Glutamatergic neuron (in vitro differentiated cells): ENCODE measurements at places on chromosomes 12 and 14. TPM values are rescaled to one million over a fixed set of nuclear protein-coding genes. Genes with fewer than 3 reads are reported as not detected.

DNA sequence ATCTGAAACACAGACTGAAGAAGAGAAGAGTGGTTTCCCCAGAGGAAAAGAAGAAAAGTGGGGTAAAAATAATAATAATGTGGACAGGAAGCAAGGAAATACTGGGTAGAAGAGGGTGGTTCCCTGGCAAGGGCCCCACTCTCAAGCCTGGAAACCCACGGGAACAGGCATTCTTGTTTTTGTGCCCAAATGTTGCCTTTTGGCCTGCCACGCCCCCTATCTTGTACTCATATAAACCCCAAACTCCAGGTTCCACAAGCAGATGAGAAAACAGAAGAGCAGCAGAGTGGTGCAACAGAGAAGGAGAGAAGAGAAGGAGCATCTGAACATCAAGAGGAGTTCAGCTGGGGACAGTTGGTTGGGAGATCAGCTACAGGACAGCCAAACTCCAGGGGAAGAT, 51.2 kb downstream of the NDUFA12 start:
- H3K27ac ChIP-seq, result no peak overlapping the region
- H3K4me1 ChIP-seq, result no peaks in the 10 kb centered on the region

DNA sequence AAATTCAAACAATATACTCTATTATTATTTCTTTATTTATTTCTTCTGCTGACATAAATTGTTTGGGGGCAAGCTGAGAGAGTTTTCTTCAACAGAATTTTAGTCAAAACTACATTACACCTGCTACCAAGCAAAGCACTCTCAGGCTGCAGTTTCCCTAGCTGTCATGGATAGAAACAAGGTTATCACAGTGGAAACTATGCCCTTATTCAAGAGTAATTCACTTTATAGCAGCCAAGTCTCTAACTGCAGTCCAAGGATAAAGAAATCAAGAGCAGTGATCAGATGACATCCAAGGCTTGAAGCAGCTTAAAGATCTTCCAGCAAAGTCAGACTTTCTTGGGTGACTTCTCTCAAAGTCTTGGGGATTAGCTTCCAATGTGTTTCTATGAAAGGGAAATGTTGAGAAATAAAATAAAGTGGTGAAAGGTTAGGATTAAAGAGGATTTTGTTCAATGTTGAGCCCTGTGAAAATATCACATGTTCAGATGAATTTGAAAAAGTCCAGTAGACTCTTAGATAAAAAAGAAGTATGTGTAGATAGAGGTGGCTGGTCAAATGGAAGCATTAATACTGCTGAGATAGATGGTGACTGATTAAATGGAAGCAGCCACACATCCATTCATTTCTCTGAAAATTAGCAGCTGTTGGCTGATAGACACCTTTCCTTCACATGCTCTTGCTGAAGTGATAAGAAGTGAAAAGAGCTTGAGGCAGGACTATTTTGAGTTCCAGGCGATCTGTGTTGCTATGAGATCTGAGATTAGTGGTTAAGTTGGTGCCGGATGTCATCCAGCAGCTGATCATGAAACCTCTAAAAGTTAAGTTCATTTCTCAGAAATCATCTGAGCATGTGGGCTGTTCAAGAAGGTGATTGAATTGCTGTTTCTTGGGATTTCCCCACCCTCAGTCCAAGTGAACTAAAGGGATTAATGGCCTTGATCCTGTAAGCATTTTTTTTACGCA, 257.8 kb upstream of the BTG1 start:
- H3K4me3 ChIP-seq, result no peak overlapping the region
- peaks cover 2% of the 10 kb centered on the region for H3K27me3 ChIP-seq
- no peaks in the 10 kb centered on the region for H3K36me3 ChIP-seq
- H3K4me1 ChIP-seq, result no peaks in the 10 kb centered on the region

DNA sequence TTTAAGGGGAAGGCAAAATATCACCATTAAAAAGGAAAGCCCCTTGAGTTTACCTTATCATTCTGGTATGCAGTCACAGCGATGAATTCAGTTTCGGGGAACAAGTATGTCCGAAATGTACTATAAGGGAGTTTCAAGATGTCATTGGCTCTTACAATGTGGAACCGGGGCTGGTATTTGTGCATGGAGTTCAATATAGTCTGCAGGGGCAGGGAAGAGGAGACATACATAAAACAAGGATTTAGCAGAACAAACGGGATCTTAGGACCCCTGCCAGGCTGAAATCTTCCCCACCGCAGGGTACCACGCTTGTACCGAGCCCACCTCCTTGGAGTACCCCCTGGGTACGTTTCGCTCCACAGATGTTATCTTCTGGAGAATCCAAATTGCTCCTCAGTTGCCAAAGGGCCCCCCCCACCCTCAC, 4.5 kb downstream of the TBX3 start:
- DNase-seq, result no peak
- H3K27ac ChIP-seq, result no peak overlapping the region
- H3K27me3 ChIP-seq, result peaks cover 62% of the 10 kb centered on the region
- H3K36me3 ChIP-seq, result no peaks in the 10 kb centered on the region
- no peak overlapping the region for H3K4me3 ChIP-seq

DNA sequence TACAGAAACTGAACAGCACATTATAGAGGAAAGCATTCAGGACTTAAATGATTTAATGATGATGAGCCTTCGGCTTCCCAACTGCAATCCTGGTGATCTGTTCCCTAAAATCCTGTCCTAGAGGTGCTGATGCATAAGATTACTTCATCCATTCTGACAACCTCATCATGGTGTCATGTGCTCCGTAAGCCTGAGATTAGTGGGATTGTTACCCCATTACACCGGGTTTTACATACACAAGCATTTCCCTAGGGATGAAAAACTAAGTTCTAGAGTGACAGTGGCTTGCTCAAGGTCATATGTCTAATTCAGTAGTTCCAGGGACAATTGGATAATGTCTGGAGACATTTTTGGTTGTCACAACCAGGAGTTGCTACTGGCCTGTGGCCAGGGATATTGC, 2.5 kb upstream of the RNASE13 start:
- no peak overlapping the region for H3K4me3 ChIP-seq
- peaks cover 17% of the 10 kb centered on the region for H3K4me1 ChIP-seq
- no peak for DNase-seq
- H3K27me3 ChIP-seq, result peaks cover 6% of the 10 kb centered on the region

The POTEM gene
- not detected for total RNA-seq

The CNTN1 gene
- total RNA-seq, result 81.4 TPM

DNA sequence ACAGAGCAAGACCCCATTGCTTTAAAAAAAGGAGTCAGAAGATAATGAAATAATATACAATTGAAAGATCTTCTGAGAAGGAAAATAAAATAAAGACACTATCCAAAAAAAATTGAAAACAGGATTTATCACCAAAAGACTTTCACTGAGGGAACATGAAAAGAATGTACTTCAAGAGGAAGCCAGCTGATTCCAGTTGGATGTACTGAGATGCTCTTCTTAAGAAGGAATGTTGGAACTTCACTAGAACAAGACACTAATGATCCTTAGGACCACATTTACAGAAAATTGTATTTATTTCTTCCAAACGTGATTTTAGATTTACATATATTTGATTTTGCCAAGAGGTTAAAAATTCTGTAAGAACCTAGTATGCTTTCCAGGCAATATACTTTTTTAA, 65.6 kb upstream of the CNOT2 start:
- no peak for DNase-seq
- H3K27me3 ChIP-seq, result peaks cover 4% of the 10 kb centered on the region
- peaks cover 12% of the 10 kb centered on the region for H3K36me3 ChIP-seq
- H3K4me1 ChIP-seq, result peaks cover 10% of the 10 kb centered on the region
- no peak overlapping the region for H3K4me3 ChIP-seq

The FITM1 gene
- total RNA-seq, result 0.66 TPM

The TAS2R7 gene
- 0.39 TPM for total RNA-seq

DNA sequence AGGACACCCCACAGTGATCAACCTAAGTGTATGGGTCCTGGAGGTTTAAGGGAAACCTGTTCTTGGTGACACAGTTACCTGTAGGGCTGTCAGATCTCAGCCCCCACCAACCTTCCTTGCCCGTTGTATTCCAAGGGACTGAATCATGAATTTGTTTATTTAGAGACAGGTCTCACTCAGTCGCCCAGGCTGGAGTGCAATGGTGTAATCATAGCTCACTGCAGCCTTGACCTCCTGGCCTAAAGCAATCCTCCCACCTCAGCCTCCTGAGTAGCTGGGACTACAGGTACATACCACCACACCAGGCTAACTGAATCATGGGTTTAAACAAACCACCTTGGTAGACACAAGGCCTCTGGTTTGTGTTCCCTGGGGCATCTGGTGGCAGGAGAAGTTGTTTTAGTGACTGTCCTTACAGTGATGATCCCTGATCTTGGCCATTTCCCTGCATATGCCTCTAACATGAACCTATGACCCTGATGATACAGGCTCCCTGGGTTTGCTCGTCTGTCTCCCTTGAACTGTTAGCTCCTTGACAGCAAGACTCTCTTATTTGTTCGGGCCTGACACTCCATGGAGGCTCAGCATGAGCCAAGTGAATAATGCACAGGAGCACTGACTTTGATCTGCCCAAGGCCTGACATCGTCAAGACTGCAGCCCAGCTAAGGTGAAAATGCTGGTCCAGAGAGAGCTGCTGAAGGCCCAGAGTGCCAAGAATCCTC, 47.9 kb downstream of the PITPNM2 start:
- H3K4me1 ChIP-seq, result peaks cover 55% of the 10 kb centered on the region
- H3K27me3 ChIP-seq, result peaks cover 11% of the 10 kb centered on the region
- no peak overlapping the region for H3K4me3 ChIP-seq
- no peaks in the 10 kb centered on the region for H3K36me3 ChIP-seq
- no peak for DNase-seq

The AGAP2 gene
- 45.5 TPM for total RNA-seq

The C12orf56 gene
- total RNA-seq, result 1.8 TPM
